Ecto neural progenitor cell (in vitro differentiated cells): ENCODE measurements at places on chromosomes 3 and 15.

DNA sequence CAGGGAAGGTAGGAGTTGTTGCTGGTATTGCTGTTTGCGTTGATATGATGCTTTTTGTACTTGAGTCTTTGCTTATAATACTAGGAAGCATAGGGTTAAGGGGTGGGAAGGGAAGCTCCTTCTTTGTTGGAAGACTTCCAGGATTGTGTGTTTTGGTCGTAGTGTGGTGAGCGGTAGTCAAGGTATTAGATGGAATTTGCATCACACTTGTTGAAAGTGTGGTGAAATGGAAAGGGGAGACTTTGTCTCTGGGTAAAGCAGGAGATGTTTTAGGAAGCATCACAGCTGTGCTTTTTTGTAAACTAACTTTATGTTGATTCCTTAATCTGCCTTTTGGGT lies 14.9 kb downstream of the IGSF10 start:
- DNase-seq: no peak

GRCh38 chr3:125013095-125013494 lies 42.7 kb downstream of the HEG1 start:
- DNase-seq: no peak

DNA sequence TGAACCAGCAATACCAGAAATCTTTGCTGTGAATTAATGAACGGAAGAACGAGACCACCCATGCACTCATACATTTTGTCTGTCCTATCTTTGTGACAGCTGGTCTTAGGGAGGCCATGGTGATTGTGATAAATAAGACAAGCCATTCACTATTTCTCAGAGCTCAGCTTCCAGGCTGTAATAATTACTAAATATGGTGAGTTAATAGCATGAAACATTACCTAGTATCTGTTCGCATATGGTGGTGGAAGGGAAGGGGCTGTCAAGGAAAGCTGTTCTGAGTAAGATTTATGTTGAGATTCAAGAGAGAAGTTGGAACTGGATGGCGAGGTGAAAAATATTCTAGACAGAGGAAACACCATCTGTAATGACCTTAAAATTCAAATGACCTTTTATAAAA lies 719.0 kb upstream of the ZNF385D start:
- no peak for DNase-seq

DNA sequence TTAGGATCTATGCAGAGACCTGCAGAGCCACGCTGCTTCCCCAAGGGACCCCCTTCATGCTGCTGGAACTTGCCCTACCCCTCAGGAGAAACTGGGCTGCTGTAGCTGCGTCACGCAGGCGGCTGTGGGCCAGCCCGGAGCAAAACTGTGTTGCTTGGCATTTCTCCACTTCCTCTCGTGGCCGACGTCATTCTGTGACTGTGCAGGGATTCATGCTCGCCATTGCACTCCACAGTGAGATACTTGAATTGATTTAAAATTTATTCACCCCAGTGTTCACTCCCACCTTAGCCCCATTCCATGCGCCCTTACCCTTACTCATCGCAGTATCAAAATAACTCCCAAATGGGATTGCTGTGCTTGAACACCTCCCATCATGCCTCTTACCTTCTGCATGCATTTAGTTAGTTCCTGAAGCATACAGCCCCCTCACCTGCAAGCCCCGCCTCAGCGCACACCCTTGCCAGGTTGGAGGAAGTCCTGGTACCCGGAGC lies 45.7 kb downstream of the TMEM44 start:
- no peak for DNase-seq

DNA sequence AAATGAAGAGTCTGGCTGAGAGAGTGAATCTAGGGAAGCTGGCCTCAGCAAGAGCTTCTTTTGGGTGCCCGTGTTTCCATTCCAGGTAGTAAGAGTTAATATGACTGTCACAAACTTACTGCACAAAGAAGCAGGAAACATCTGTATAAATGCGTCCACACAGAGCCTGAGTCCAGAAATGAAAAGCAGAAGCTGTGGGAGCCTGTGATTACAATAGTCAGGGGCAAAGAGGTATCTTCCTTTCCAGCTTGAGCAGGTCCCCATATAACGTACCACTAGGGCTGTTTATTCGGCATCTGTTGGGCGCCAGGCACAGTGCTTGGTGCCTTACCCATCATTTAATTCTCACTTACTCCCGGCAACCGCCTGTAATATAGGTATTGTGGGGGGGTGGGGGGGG lies 40.5 kb upstream of the B3GNT5 start:
- no peak for DNase-seq

DNA sequence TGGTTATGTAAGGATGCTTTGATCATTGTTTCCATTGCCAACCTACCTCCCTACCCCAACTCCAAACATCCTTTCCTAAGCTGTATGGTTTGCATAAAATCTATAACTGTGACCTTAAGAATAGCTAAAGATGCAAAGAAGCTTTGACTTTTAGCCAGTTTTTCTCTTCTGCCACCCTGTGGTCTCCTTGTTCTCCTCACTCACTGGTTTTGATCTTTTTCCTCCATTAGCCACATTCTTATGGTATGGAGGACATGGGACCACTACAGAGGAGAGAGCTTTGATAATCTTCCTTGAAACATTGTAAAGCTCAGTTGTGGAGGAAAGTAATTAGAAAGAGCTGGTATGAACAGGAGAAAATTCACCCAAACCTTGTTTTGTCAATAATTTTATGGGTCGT lies 115.9 kb downstream of the NEK11 start:
- DNase-seq: no peak

GRCh38 chr3:56932866-56933265 lies 127.6 kb upstream of the SPATA12 start:
- DNase-seq: no peak

GRCh38 chr3:139642996-139643395 lies 34.8 kb downstream of the NMNAT3 start:
- DNase-seq: no peak

DNA sequence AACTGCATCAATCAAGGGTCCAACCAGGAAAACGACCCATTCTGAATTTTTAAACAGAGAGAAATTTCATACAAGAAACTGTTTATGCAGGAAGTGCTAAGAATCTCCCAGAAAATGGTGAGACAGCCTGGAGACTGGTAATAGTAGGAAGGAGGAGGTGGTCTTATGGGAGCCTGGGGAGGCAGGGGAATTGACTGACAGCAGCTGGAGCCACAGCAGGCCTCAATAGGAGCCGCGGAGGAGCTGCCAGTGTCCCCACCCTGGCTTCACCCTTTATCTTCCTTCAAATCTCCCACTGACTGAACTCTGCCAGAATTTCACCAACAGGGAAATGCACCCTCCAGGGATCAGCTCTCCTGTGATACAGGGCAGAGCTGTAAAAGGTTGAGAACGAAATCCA lies 7.5 kb upstream of the C3orf80 start:
- no peak for DNase-seq

- no peak for DNase-seq
Observed at GRCh38 chr3:13544293-13544831, 4.6 kb upstream of the FBLN2 start.

- DNase-seq: no peak
Observed at GRCh38 chr3:130626049-130626448, 109.1 kb downstream of the COL6A6 start.

DNA sequence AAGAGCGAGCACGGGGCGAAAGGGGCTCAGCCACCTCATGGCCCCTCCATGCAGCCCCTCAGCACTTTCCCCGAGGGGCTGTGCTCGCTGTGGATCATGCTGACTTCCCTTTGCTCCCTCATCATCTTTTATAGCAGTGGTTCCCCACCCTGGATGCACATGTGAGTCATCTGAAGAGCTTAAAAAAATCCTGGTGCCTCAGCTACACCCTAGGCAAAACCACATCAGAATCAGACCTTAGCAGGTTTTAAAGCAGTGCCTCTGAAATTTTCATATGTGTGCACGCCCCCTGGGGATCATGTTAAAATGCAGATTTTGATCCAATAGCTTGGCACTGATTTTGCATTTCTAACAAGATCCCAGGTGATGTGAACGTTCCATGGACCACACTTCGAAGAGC lies 50.9 kb downstream of the FEM1B start:
- DNase-seq: no peak

DNA sequence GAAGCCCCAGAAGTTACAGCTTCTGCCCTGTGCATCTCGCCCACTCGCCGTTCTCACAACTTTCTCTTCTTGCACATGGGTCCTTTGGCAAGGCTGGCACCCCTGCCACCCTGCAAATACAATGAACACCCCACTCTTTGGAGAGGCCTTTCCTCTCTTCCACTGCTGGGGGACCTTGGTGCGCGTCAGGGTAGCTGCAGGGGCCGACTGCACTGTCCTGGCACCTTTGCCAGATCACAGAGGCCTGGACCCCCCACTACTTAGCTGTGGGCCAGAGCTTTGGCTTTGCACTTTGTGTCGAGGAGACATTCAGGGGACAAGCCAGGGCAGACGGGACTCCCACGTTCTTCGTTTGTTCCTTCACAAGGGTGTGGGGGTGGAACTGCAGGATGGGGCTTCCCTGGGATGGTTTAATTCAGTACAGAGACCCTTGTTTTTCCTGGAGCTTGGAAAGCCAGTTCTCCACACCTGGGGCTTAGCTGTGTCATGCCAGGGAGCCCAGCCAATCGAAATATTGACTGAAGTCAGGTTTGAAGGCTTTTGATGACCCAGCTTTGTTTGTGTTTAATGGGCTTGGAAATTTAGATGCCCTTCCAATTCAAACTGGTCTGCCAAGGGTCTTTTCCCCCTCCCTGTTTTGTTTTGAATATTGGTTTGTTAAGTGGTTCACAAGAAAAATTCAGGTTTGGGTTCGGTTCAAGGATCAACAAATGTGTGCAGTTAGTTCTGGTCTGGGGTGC lies 256.1 kb upstream of the TLE3 start:
- peak; percentile 39 for DNase-seq

DNA sequence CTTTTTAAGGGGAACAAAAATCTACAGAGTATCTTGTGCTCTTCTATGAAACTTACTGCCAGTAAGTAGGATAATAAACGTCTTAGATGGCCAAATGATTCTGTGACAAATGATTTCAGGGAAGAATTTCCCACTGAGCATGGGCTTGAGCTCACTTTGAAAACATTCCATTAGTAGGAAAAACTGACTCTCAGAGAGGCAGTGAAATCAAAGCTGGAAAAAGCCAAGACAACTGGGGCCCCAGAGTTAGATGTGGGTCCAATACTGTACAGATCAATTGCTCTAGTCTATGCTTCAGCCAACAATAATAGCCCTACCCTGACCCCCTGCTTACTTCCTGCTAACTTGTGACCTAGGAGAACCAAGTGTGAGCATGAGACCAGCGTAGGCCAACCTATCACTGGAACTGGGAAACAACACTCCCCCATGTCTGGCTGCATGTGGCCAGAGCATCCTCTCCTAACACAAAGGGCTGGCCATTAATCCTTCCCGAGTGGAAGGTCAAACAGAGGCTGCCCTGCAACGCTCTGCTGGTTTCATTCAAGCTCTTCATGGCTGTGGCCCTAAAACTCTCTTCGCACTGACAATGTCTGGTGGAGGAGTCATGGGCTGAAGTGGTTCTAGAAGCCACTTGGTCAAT lies 68.8 kb downstream of the FOXB1 start:
- no peak for DNase-seq

- no peak for DNase-seq
Observed at GRCh38 chr15:64536244-64536836, 76.0 kb downstream of the ZNF609 start.

- no peak for DNase-seq
Observed at GRCh38 chr3:31704591-31705179, 172.0 kb downstream of the STT3B start.

- DNase-seq: no peak
Observed at GRCh38 chr15:33801954-33802353, 166.3 kb upstream of the CHRM5 start.

- DNase-seq: no peak
Observed at GRCh38 chr3:195102609-195103467, 168.1 kb downstream of the XXYLT1 start.

GRCh38 chr15:50246631-50247030 lies 18.9 kb downstream of the HDC start:
- no peak for DNase-seq

- DNase-seq: no peak
Observed at GRCh38 chr15:81358248-81358647, 15.8 kb downstream of the TMC3 start.

GRCh38 chr3:131630097-131630496 lies 127.3 kb upstream of the MRPL3 start:
- no peak for DNase-seq

DNA sequence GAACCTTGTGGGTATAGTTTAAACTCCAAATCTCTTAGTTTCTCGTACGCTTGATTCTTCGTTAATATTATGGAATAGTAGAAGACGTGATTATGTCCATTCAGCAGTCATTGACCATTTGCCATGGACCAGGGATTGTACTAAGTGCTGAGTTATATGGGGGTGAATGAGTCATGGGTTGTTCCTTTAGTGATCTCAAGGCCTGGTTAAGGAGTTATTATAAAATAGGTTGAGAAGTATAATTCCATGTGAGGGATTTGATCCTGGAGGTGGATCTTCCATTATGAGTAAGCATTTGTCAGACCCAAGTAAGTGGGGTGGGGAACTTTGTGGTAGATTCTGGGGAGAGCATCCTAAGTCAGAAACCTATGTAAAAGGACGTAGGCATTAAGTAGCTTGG lies 15.4 kb downstream of the NR2C2 start:
- DNase-seq: no peak

GRCh38 chr15:77633134-77633912 lies 611 bp upstream of the LINGO1 start:
- peak; percentile 97 for DNase-seq

DNA sequence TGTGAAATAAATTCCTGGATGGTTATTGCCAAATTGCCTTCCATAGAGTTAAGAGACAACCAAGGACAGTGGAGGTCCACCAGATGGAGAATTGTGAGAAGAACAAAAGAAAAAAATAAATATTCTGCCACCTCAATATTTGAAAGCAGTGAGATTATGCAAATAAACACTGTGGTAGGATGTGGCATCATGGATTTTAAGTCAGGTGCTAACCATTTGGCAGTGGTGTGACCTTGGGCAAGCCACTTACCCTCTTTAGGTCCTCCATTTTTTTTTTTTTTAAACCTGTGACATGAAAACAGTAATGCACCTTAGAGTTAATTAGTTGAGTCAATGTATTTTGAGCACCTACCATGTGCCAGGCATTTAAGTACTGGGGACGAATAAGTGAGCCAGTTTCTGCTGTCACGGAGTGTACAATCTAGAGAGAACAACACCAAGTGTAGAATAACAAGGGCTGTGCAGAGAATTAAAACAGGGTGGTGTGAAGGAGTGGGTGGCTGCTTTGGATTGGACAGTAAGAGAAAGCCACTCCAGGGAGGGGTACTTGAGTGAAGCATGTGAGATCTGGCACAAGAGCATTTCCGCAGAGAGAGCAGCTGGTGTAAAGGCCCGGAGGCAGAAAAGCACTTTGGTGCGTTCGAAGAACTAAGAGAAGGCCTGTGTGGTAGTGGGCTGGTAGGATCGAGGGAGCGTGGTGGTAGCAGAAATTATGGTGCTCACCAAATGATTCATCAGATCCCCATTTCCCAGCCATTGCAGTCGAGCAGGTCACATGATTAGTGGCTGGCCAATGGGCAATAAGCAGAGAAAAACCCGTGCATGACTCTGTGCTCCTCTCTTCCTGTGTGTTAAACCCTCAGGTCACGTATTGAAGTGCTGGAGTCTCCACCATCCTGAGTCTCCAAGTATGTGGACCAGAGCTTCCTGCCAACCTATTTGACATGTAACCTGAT lies 39.2 kb downstream of the CCK start:
- DNase-seq: no peak
